ENCODE measurements at places on chromosomes 6 and 20.

DNA sequence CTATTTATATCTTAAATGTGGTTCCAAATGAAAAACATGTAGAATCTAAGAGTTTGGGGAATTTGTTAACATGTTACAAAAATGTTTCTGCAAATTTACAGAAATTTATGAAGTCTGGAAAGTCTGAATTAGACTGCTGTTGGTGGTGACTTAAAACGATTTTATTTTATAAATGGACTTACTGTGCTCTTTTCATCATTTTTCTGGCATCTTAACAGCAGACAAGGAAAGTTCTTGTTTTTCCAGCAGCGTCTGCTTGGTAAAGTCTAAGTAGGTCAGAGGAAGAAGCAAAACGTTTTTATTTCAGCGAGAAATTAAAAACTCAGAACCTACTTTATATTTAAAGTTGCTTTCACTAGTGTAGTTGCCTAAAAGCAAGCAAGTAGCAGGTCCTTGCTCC is 48.6 kb upstream of the COL9A1 start:
- no peak for DNase-seq

DNA sequence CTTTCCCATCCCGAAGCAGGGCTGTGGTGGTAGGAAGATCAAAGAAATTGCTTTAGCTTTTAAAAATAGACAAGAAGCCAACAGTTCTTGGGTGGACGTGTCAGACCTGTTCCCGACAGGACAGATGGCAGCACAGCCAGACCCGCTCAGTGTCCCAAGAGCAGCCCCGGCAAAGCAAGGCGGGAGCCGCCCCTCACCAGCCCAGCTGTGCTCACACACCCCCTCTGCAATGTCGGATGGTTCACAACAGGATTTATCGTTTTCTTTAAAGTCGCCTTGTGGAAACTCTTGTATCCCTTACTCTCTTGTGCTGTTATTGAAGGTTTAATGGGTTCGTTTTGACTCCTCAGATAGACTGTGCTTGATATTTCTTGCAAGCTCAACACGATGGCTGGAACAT is 302.4 kb downstream of the THBS2 start:
- DNase-seq, result no peak

GRCh38 chr6:129555206-129555832 is 154.7 kb downstream of the ARHGAP18 start:
- no peak for DNase-seq

- no peak for DNase-seq
These were observed 38.6 kb downstream of the PREX1 start for GRCh38 chr20:48789185-48789668.
